Activated CD4-positive, alpha-beta T cell treated with anti-CD3 and anti-CD28 coated beads, Interleukin-2, Interleukin-4, amounts not matched to agents 100 ng/mL and 50 ng/mL, durations not matched to agents 16 hours and 8 hours (primary cell): ENCODE measurements at places on chromosomes 16 and 17.

DNA sequence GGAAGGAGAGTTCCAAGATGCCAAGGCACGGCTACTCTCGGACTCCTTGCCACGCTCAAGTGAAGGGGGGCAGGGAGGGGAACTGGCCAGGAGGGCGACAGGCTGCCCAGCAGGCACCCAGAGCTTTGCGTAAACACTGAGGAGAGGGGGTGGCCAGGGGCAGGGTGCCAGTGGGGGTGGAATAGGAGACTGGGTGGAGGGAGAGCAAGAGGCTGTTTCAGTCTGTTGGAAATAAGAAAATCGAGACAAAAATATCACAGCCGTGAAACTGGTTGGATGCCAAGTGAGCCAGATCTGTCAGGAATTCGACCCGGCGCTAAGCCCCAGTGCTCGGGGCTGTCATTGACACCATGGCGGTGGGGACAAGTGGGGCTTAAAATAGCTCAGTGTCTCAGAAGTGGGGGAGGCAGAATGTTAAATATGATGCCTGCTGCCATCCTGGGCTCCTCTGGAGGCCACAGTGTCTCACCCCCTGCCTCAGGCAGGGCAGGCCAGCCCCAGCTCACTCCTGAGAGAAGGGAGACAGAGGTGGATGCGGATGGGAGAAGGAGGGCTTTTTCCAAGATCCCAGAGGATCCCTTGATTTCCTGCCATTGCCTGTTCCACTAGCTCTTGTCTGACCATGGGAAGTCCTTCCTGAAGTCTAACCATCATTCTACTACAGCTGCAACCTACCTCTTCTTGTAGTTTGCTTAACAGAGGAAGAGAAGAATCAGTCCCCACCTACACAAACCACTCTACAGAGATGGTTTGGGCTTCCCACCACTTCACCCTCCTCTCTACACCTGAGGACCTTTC is 9.5 kb downstream of the PNMT start:
- no peak for DNase-seq

GRCh38 chr17:17416007-17416399 is 60.8 kb upstream of the MED9 start:
- DNase-seq, result peak; percentile 73

GRCh38 chr16:67192781-67193361 is 916 bp downstream of the E2F4 start:
- no peak for DNase-seq

GRCh38 chr17:71409137-71409536 is 711.7 kb upstream of the SOX9 start:
- no peak for DNase-seq

- no peak for DNase-seq
Measured at GRCh38 chr17:68020409-68020756, 15.2 kb upstream of the KPNA2 start.

DNA sequence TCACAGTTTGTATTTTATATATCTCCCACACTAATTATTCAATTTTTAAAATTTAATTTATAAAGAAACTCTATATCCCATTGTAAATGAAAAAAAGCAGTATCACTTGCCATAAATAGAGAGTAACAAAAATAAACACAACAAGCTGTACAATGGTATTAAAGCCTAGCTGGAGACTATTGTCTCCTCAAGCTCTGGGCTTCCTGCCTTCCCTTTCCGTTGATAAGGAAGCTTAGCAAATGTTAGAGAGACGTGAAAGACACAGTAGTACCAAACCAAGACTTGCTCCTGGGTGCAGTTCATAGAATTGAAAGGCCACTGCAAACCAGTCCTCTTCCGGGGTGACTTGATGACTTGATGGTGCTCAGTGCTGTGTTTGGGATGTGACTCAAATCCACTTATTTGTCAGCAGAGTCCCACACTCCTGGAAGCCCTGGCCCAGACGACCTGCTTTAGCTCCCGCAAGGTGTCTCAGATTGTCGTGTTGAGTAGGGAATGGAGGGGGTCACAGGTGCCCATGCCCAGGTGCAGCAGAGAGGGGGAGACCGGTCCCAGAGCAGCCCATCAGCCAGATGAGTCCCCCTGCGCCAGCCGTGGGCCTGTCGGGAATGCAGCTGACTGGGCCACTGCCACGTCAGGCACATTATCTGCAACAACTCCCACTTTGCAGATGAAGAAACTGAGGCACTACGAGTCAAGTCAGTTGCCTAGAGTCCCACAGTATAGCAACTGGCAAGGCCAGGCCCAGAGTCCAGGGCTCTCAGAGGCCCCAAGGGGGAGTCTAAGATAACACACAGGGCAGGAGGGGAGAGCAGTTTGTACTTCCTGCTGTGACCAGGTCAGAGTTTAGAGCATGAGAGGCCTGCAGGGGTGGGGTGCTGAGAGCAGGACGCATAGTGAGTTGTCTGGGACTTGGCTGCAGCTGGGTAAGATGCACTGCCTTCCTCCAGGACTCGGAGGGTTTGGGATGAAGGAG is 40.5 kb downstream of the PSME3IP1 start:
- no peak for DNase-seq

GRCh38 chr17:77148077-77148939 is 7.5 kb downstream of the SEC14L1 start:
- no peak for DNase-seq

DNA sequence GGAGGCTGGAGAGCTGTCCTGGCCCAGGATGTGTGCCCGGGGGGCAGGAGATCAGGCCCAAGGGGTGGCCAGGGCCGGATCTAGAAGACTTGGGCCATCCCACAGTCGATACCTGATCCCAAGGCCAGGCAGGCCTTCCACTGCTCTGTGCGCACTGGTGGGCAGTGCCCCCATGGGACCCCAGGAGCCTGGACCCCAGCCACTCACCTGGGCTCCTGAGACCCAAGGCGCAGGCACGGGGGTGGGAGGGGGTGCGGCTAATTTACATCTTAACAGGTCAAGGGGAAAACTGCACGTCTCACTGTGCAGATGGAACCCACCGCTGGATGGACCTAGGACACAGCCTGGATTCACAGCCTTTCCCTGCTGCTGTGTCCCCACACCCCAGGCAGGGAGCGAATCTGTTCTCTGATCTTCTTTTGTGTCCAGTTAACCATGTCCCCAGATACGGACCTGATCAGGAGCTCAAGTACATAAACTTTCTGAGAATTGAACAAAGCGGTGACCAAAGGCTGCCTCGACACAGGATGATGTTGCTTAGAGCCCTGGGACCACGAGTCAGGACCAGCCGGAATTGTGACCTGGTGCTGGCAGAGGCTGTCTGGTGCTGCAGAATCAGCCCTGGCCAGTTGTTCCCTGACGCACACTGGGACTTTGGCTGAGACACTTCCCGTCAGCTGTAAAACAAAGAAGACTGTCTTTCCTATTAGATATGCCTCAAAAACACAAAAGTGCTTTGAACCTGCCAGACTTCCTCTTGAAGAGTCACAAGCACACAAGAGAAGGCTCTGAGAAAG is 60.6 kb downstream of the TNFRSF13B start:
- DNase-seq, result no peak

DNA sequence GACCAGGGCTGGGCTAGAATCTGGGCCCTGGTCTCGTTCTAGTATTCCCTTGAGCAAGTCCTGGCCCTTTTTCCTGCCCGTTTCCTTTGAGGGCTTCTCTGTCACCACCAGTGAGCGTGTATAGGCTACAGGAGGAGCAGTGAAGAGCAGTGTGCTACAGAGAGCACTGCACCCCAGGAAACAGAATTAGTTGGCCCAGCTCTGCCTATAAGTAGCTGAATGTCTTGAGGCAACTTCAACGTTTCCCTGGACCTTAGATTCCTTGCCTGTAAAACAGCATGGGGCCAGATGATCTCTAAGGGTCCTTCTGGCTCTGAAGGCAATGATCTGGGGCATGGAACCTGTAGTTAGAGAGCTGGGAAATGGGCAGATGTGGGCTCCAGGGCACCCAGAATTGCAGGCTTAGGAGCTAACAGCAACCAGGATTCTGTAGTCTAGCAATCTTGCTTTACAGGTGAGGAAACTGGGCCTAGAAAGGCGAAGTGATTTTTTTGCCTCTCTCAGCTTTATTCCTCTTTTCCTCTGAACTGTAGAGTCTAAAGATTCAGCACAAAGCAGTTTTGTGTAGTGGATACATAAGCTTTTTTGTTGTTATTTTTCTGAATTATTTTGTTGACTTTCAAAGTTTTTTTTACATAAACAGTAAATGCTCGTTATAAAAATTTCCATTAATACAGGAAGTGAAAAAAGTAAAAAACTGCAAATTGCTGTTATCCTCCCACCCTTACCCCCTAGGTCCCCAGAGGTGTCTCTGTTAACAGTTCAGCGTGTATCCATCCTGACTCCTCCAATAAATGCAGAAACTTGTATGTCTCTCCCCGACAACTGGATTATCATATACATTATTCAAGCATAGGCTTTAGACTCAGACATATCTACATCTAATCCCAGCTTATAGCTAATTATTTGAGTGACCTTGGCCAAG is 1.7 kb upstream of the MYL4 start:
- DNase-seq, result no peak

GRCh38 chr17:75250009-75250471 is 11.4 kb downstream of the GGA3 start:
- DNase-seq, result peak; percentile 85

DNA sequence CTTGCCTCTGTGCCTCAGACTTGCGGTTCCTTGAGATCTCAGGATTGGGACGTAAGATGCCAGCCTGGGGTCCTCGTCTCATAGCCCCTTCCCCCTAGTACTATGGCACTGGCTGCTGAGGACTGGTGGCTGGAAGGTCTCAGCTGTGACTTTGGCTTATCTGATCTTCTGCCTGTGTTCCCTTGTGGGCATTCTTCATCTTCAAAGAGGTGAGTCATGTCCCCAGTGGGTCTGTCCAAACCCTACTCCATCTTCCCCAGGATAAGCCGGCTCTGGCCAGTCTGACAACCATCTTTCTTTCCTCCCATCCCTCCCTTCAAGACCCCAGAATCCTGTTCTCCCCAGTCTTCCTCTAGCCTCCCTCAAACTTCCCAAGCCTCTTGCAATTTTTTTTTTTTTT is 3.6 kb downstream of the CD19 start:
- DNase-seq, result no peak

DNA sequence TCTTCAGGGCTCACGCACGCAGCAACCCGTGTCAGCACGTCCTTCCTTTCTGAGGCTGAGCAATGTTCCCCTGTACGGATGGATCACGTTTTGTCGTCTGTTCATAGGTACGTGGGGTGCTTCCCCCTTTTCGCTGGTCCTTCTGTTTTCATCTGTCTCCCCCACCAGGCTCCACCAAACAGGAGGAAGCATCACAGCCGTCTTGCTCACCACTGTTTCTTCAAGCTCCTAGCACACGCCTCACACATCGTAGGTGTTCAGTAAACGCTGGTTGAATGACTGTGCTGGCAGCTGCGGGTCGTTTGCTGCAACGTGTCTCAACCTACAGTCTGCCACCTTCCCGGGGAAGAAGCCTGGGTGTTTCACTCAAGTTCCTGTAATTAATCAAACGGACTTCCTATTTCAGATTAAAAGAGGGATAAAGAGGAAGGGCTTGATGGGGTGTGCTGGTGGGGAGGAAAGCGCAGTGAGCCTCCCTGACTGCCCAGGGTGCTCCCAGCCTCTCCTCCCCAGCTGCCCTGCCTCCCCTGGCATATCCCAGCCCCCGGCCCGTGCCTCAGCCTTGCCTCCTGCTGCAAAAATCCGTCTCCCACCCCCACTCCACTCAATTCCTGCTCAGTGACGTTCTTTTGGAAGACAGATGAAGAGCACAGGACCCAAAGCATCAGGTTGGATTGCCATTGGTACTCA is 76.7 kb upstream of the DOC2B start:
- no peak for DNase-seq

- peak; percentile 50 for DNase-seq
Measured at GRCh38 chr16:50067290-50067853, 1.6 kb downstream of the HEATR3 start.

GRCh38 chr17:74767111-74767516 is 9.0 kb downstream of the NAT9 start:
- DNase-seq, result no peak

DNA sequence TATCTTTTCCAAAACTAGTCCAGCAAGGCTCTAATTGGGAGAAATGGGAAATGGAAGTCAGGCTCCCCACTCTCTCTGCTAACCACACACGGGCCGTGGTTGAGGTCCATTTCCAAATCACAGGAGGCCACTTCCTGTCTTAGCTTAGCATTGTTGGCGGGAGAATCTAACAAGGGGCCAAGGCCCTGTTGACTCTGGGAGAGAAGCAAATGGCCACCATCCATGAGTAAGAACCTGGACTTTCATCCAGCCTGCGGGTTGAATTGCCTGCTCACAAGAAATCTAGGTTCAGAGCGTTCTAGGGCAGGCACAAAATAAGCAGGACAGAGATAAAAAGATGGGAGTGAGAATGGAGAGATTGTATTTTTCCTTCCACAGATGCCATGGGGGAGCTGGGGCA is 5.7 kb downstream of the FAM20A start:
- no peak for DNase-seq

DNA sequence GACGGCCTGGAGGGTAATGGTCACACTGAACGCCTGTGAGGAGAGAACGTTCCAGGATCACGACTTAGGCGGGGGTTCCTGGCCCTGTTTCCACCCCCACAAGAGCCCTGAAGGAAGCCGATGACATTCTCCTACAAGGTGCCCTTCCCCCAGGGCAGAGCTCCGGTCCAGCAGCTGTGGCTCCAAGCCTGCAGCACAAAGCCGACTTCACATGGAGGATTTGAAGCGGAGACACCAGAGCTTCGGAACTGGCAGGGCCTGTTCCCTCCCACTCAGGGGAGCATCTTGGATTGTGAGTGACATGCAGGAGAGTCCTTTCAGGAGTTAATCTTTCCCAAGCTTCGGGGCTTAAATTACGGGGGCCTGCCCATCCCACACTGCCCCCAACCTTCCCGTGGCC is 5.0 kb downstream of the FADS6 start:
- DNase-seq, result no peak

- DNase-seq, result no peak
Measured at GRCh38 chr17:82696916-82697807, 1.3 kb downstream of the RAB40B start.

GRCh38 chr17:44345454-44346026 is 438 bp downstream of the GRN start:
- DNase-seq, result peak; percentile 34

GRCh38 chr17:17661134-17661533 is 20.1 kb upstream of the RAI1 start:
- DNase-seq, result no peak

GRCh38 chr17:46810837-46811236 is 7.7 kb downstream of the WNT3 start:
- no peak for DNase-seq

DNA sequence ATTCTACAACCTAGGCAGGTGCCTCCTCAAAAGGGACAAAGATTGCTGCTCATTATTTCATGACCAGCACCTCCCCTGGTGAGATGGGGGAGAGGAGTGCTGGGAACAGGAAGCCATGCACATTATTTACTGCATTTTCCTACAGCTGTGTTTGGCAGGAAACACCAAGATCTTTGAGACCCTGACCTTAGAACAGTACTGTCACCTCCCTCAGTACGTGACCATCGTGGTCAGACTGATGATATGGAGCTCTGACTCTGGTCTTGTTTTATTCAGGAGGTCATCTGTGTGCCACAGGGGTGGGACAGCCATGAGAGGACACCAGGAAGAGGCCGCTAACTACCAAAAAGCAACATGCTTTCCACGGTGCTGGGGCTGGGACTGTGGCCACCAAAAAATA is 37.4 kb downstream of the USP22 start:
- no peak for DNase-seq
